ENCODE measurements at places on chromosomes 1 and 21.
A peak's percentile ranks its signal among the peaks of the same experiment; 100 is the strongest.

DNA sequence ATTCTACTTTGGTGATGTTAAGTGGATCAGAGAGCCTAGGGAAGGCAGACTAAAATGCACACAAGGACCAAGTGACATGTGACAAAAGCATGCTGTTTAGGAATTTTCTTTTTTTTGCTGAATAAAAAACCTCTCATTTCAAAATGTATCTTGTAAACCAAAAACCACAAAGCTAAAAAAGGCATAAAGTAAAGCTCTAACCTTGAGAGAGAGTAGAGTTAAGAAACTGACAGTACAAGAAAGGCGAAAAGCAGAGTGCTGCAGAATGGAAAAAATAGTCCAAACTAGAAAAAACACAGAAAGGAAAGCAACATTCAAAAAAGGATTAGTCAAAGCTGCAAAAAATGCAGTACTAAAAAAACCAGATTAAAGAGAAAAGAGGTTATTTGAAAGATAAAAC, 76.5 kb downstream of the EPS15 start:
- no peak for DNase-seq

- DNase-seq = no peak
Observed at GRCh38 chr1:111795401-111795800, 39.7 kb downstream of the DDX20 start.

- no peak for DNase-seq
Observed at GRCh38 chr1:43366179-43366578, 1.6 kb downstream of the ELOVL1 start.

DNA sequence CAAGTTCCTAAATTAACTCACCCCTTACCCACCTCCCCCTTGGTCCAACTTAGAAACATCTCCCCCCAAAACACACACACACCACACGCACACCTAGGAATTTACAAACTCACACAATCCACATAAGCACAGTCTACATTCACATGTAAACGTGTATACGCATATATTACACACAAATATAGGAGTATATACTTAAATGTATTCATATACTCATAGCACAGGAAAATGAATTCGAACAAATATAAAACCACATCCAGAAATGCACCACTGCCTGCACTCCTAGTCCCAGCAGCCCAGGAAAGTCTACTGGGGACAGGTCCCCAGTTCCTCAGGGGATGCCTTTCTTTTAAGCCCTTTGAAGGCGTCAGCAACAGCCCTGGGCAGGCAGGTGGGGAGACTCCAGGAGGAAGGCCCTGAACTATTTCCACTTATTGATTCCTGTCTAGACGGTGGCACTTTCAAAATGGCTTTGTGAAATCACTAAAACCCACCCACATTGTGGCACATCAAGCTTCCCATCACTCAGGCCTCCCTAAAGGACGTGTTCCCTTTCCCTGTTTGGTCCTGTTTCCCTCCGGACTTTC, 3.1 kb upstream of the DMBX1 start:
- DNase-seq = no peak

GRCh38 chr1:233289676-233290075, 5.8 kb downstream of the PCNX2 start:
- DNase-seq = no peak

- no peak for DNase-seq
Observed at GRCh38 chr1:23132033-23132432, 36.6 kb downstream of the LUZP1 start.

DNA sequence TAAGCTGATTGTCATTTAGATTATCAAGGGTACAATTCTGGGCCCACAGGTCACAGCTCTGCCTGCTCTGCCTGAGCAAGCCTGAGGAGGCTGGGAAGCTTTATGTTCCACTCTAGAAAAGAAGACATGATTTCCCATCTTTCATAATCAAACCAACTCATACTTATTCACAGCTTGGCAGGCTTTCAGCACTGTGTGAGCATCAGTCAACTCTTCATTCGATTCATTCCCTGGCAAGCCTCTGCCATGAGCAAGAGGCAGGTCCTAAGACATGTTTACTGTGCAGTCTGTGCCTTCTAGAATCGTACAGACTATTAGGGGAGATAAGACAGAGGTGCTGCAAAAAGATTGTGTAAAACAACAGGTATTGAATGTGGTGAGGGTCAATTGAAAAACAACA, 24.5 kb upstream of the KIRREL1 start:
- peak; percentile 59 for DNase-seq

DNA sequence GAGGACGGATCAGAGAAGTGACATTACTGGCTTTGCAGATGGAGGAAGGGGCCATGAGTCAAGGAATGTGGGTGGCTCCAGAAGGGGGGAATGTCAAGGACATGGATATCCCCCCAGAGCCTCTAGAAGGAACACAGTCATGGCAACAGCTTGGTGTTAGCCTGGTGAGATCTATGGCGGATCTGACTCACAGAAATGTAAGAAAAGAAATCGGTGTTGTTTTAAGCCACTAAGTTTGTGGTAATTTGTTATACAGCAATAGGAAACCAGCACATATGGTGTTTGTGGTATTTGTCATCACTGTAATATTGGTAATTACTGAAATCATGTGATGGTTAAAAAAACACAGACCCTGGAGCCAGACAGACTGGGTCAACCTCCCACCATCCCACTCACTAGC, 236.2 kb downstream of the SETD4 start:
- DNase-seq = no peak

GRCh38 chr1:25906644-25907300, 553 bp upstream of the STMN1 start:
- no peak for DNase-seq

DNA sequence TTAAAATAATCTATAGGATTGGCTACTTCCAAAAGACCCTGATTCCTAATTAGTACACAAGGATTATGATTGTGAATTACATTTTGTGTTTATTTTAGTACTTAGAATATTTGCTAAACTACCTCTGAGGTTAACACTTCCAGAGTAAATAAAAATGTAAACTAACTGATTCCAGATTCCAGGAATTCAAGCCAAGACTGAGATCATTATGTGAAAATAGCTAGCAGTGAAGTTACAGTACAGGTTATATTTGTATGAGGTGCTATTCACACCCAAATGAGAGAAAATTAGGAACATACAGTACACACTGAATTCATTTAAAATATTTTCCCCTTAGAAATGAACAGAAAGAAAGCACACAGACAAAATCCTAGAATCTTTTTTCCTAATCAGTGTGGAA, 28.8 kb downstream of the TTLL7 start:
- DNase-seq = no peak

DNA sequence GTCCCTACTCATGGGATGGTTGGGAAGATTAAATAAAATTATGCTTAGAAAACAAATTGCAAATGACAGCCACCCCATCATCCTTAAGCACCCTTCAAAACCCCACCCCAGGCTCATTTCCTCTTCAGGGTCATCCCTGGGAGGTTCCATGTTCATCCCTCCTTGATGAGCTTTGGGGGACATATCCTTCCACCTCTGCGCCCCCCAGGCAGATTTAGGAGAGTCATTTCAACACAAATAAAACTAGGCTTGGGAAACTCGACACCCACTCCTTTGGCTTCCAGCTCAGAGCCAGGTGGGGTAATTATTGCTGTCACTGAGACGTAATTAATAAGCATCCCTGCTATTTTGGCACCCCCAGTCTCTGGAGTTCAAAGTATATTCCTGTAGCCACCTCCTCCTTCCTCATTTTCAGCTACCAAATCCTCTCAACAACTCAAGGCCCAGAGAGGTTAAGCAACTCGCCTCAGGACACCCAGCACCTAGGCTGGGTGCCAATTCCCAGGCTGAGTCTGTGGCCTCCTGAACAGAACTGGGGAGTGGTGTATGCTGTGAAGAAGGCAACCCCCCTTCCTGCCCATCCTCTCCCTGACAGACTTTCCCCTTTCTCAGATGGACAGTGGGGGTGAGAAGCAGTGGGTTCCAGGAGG, 595 bp downstream of the CRYBG2 start:
- DNase-seq = no peak

- no peak for DNase-seq
Observed at GRCh38 chr1:247459507-247459906, 1.6 kb upstream of the OR2B11 start.

GRCh38 chr1:156140879-156141707, 12.3 kb upstream of the SEMA4A start:
- DNase-seq = no peak

- no peak for DNase-seq
Observed at GRCh38 chr21:24197132-24197643, 1410.1 kb downstream of the MRPL39 start.
